Stimulated activated CD4-positive, alpha-beta T cell treated with anti-CD3 and anti-CD28 coated beads, Interleukin-15, amount 100 ng/mL, for 1 hour (primary cell): ENCODE measurements at places on chromosomes 7 and 10.
A peak's percentile ranks its signal among the peaks of the same experiment; 100 is the strongest.

DNA sequence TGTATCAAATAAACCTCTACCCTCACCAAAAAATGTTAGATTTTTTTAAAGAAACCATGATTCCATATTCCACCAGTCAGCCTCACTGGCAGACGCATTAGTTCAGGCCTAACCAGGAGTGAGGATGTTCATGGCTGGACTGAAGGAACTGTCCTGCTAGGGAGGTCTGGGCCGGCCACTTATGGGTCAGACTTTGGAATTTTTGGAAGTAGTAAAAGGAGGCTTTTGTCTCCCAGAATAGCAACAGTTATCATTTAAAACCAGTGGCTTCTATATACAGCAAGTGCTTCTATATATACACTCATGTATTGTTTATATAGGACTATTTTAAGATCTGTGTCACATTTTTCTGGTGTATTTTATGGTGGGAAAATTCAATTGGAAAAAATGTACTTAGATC, 120.5 kb downstream of the CNNM2 start:
- DNase-seq = no peak

DNA sequence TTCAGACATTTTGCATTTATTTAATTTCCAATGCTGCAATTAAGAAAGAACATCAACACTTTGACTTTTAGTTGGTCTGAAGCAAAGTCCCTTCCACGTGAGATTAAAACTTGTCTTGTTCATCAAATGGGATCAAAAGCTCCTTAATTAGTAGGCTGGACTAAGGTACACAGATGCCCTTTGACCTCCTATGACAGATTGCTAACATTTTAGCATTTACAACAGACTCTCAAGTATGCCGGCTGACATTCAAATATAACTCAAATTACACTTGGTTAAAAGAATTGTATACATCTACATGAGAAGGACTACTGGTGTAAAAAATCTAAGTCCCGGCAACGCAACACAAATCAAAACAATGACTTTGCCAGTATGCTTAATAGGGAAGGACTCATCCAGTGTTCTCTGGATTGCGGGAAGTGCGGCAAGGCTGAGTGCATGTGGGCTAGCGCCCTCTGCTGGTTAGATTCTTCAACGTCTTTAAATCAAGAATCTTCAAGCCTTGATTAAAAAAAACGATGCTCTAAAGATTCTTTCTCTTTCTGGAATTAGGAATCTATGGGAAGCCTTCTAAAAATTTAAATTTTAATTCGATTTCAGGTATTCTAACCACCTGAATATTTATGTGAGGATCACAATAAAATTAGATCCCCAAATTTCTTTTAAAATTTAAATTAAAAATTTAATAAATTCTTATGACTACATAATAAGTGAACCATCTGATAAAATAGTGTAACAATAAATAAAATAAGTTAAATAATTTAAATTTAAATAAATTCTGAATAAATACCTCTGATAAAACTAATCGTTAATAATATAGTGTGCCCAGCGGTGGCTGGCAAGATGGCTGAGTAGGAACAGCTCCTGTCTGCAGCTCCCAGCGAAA, 444.7 kb downstream of the DGKB start:
- no peak for DNase-seq

- DNase-seq = no peak
These were observed 228.7 kb downstream of the TCF7L2 start for GRCh38 chr10:113178771-113179170.

DNA sequence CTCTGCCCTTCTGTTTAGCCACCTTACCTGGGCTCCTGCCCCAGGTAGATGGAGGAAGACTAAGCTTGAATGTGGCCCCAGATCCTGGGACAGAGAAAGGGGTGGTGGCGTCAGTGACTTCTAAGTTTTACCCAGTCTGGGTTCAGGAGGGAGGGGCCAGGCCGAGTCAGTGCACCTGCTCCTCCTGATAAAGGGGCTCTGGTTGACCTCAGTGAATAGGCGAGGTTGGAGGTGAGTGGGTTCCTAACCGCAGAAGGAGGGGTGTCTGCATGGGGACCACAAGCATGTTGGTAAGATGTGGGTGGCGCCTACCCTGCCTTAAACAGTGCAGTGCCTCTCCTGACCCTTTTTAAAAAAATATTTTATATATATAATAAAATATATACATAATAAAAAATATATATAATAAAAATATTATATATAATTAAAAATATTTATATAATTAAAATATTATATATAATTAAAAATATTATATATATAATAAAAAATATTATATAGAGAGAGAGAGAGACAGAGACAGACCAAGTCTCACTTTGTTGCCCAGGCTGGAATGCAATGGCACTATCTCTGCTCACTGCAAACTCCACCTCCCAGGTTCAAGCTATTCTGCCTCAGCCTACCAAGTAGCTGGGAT, 97.3 kb upstream of the GTF2I start:
- DNase-seq = no peak

DNA sequence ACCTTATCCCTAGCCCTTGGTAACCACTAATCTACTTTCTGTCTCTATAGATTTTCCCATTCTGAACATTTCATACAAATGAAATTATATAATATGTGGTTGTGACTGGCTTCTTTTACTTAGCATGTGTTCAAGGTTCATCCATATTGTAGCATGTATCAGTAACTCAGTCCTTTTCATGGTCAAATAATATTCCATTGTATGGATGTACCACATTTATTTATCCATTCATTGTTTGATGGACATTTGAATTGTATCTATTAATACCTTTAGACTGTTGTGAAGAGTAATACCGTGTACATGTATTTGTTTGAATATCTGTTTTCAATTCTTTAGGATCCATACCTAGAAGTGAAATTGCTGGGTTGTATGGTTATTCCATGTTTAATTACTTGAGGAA, 210.2 kb downstream of the BMPER start:
- DNase-seq = no peak

GRCh38 chr10:11204351-11204942, 186.8 kb downstream of the CELF2 start:
- DNase-seq = no peak

DNA sequence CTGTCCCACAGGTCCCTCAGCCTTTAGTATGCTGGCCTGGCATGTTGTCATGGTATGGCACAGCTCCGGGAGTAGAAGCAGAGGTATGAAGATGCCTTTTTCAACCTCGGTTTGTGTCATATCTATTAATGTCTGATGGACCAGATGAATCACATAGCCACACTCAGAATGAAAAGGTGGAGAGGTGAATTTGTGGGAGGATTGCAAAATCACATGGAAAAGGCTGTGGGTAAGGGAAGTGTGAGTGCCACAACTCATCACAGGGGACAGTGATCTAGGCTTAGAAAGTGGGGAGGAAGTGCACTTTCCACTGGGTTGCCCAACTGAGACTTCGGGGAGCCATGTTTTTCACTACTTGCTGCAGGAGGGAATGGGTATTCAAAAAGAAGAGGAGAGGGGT, 190.7 kb downstream of the WDR11 start:
- DNase-seq = no peak

GRCh38 chr7:2680792-2681490, 7.1 kb upstream of the AMZ1 start:
- peak; percentile 13 for DNase-seq

- no peak for DNase-seq
These were observed 34.3 kb upstream of the ADAM12 start for GRCh38 chr10:126422567-126422966.

- DNase-seq = peak; percentile 46
These were observed 1154.8 kb downstream of the GATA3 start for GRCh38 chr10:9209105-9209798.

GRCh38 chr10:59027975-59028655, 148.3 kb upstream of the PHYHIPL start:
- DNase-seq = no peak

DNA sequence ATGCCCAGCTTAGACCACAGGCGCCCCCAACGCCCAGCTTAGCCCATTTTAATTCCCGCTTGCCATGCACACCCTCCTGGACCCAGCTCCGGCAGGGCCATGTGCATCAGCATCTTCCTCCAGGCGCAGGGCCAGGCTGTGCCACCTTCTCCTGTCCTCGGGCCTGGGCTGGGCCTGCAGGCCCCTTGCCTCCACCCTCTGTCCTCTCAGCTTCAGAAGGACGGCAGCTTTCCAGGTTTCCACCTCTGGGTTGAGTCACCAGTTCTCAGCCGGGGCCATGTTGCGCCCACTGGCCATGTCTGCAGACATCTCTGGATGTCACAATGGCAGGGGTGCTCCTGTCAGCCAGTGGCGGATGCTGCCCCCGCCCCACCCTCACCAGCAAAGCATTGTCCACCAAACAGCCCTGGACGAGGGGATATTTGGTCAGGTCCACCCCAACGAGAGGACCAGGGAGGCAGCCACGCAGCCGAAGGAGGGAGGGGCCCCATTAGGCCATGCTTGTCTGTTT, 59.1 kb upstream of the NKX6-2 start:
- no peak for DNase-seq

DNA sequence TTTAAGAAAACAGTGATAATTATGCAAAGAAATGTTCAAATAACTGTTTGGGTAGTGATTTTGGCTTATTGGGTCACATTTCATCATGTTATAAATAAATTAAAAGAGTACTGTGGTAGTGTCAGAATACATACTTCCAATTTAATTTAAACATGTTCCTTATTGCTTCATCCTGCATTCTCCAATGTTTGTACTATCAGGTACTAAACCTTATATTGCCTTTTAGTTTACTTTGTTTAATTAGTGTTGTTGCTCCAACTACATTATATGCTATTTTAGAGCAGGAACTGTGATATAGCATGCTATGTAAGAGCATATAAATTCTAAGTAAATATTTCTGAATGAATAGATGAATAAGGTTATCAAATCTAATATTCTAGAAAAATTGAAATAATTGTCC, 40.9 kb downstream of the VTI1A start:
- DNase-seq = no peak

- DNase-seq = no peak
These were observed 256.0 kb upstream of the MKI67 start for GRCh38 chr10:128382225-128382624.

- DNase-seq = no peak
These were observed 157.7 kb upstream of the EEPD1 start for GRCh38 chr7:35995334-35995733.

GRCh38 chr10:113520690-113521474, 32.0 kb upstream of the HABP2 start:
- no peak for DNase-seq

GRCh38 chr10:124129471-124129870, 36.1 kb upstream of the CHST15 start:
- DNase-seq = no peak

DNA sequence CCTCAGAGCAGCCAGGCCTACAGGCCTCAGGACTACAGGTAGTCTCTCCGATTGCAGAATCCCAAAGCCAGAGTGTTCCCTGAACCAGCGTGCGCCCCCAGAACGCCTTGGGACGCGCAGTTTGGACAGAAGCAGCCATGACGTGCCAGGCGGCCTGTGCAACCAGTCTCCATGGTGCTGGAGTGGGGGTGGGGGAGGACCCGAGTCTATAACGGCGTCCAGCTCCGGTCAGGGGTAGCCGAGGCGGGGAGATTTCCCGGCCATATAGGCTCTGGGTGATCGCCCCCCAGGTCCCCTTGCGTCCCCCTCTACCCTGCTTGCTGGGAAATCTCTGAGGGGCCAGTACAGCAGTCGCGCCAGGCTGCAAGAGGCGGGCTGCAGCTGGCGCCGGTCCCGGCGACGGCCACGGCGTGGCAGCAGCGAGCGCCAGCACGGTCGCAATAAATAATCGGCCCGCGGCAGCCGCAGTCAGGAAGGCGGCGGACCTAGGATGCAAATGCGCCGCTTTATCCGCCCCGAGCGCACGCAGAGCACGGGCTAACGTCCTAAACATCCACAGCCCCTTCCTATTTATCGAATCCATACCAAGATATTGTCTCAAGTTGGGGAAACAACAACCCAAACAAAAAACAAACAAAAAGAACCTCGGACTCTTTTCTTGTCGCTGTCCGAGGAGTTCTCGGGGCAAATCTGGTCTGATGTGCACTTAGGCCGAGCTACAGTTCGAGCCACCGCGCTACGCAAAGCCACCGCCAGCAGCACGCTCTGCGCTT, 1.6 kb downstream of the HOXA3 start:
- DNase-seq = peak; percentile 60

GRCh38 chr7:126211875-126212274, 1040.9 kb downstream of the GRM8 start:
- DNase-seq = no peak

GRCh38 chr7:134866617-134867016, 87.2 kb downstream of the CALD1 start:
- DNase-seq = no peak

DNA sequence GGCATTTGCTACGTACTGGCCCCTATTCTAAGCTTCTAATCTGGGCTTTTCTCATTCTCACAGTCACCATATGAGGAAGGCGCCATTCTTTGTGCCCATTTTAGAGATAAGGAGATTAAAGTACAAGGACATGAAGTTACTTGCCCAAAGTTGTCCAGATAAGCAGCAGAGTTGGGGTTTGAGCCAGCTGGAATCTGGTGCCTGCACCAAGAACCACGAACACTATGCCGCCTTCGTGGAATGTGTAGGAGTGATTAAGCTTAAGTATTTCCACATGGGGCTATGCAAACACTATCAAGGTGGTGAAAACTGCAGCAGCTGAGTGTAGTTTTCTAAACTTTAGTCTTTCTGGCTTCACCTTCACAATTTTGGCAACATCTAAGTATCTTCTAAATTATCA, 342.7 kb upstream of the ETV1 start:
- DNase-seq = no peak

GRCh38 chr10:98264378-98265065, 3.5 kb downstream of the LOXL4 start:
- DNase-seq = no peak

DNA sequence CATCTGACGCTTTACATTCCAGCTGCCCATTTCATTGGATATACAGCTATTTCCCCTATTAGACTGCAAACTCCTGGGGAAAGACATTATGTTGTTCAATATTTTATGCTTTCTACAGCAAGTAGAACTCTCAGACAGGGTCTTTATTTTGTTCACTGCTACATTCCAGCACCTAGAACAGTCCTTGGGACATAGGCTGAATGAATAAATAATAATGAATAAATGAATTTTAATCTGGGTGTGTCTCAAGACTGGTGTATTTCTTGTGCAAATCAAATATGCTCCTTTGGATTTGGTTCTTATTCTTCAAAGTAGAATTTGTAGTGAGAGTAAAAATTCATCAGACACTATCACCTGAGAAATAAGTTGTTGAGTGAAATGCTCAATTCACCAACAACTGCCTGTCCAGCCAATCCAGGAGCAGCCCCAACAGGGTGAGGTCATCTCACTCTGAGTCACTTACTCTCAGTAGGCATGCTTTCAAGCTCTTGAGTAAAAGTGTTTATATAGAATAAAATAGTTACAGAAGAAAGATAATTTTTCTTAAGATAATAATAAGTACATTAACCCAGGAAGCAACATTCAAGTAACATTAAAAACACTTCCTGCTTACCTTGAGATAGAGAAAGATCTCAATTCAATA, 287.5 kb upstream of the NPVF start:
- no peak for DNase-seq

- no peak for DNase-seq
These were observed 6.1 kb downstream of the GSTO2 start for GRCh38 chr10:104274762-104275721.

DNA sequence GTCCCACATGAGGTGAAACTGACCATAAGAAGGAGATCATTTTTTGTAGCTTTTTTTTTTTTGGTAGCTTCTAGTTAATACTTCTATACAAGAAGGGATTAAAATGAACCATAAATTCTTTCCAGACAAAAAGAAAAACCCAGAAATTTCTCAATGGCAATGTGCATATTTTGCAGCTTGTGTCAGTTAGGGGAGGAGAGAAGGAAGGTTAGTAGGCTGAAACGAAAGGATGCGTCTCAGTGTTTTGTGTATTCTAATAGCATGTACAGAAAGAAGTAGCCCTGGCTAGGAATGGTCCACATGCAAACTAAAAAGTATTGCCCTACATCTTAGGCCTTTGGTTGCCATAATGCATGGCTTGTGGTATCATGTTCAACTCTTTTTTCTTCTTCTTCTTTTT, 90.6 kb downstream of the CACNB2 start:
- no peak for DNase-seq
